Putamen (tissue), 1 donor: ENCODE measurements at places on chromosomes 3 and 15.

DNA sequence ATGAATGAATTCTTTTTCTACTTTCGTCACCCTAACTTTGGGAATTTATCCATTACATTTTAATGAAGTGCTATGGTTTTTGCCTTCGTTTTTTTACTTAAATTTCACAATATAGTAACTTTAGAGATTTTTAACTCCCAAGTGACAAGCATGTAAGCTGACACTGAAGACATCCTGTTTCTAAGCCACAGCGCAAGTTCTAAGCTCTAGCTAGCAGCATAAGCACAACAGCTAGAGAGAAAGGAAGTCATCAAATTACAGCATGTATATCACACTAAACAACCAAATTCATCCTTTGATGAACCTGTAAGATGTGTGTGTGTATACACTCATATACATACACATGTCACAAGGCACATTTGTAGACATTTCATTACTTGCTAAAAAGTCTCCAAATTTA lies 119.3 kb downstream of the P3H2 start:
- no peak for DNase-seq

DNA sequence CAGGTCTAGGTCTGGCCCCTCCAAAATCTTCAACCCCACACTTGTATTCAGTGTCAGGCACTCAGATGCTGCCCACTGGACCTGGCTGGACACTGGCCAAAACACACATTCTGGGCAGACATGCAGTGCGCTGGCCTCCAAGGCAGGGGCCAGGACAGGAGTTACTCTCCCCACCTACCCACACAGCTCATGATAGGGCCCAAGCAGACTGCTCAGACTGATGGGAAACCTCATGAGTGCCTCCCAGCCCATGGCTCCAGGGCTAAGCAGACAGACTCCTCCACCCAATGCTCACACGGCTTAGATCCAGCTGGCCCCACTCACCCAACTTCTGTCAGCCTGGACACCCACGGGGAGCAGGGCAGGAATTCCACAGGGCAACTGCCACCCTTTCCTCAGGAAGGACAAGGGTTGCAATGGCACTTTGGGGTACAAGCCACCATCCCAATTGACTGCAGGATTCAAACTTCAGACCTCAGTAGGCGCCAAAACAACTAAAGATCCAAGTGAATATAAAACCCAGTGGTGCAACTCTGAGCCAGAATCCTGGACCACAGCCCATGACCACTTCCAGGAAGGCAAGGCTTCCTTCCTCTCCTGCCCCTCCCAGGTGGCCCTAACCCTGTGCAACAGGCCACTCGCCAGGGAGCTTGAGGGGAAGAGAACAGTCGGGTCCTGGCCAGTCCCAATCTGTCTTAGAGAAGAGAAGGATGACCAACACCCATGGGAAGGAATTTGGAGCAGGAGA lies 1.4 kb downstream of the LTF start:
- DNase-seq = no peak

DNA sequence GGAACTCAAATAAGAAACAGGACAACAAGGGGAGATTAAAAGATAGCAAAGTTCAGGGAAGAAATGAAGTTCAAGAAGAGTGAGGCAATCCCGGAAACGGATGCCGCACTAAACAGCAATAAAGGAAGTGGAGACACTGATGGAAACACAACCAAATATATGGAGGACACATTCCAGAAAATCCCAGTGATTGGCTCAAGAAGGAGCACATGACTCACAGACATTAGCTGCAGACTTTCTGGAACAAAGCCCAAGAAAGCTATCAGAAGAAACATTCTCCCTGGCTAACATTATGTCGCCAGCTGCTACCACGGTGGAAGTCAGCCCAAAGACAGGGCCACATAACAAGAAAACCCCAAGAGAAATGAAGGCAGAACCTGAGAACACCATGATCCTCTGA lies 18.1 kb upstream of the VGLL4 start:
- no peak for DNase-seq

- no peak for DNase-seq
These were observed 13.8 kb upstream of the FOXP1 start for GRCh38 chr3:71597286-71597685.

DNA sequence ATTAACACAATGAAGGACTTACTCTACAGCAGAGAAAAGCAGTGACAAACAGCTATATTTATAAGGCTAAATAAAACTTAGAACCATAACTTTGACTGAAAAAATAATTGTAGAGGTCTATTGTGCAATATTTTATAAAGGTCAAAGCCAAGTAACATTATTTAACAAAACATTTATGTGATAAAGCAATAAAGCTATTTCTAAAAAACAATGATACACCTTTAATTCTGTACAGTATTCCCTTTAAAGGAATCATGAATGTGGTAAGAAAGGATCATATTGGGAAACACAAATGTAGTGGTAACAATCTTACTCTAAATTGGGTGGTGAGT lies 236.4 kb downstream of the ISL2 start:
- no peak for DNase-seq

DNA sequence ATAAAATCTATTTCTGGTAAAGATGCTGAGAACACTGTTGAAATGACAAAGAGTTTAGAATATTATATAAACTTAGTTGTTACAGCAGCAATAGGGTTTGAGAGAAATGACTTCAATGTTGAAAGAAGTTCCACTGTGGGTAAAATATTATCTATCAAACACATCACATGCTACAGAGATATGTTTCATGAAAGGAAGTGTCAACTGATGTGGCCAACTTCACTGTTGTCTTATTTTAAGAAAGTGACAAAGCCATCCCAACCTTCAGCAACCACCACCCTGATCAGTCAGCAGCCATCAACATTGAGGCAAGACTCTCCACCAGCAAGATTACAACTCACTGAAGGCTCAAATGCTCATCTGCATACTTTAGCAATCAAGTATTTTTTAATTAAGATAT lies 20.2 kb downstream of the TMEM39A start:
- no peak for DNase-seq

GRCh38 chr3:73773233-73773632 lies 148.5 kb upstream of the PDZRN3 start:
- DNase-seq = no peak

GRCh38 chr3:37905987-37906674 lies 44.5 kb downstream of the CTDSPL start:
- DNase-seq = no peak

- no peak for DNase-seq
These were observed 202.2 kb downstream of the KLF13 start for GRCh38 chr15:31528846-31529245.

DNA sequence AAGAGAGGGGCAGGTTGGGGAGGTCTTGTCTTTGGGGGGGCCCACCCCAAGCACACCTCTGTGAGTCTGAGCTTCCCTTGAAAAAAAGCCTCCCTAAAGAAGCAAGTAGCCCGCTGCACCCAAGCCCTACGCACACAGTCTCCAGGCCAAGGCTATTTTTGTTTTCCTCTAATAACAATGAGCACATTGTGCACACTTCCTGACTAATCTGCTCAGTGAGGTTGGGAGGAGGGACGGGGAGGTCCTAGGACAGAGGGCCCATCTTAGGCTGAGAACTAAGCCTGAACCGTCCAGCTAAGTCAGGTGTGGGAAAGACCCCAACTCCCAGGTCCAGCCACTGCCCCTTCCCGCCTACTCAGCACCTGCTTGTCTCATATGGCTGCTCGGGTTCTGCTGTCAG lies 87.2 kb downstream of the HMG20A start:
- DNase-seq = peak; percentile 92

DNA sequence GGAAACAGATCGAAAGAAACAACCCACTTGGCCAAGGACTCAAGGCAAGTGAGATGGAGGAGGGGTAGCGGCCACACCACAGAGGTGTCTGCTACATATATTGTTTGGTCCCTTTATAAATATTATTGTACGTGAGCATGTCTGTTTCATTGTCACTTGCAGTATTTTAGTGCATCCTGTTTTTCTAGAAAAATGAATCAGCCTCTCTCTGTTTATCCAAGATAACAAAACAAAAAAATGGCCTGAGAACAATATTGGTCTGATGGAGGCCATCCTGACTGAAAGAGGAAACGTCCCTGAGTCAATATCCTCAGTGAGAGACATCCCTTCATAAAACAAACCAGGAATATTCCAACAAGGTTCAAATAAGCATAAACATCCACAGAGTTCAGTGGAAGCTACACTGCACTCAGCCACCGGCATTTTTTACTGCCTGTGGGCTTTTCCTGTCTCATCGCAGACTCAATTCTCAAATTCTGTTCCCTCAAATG lies 42.0 kb downstream of the WWTR1 start:
- DNase-seq = no peak

DNA sequence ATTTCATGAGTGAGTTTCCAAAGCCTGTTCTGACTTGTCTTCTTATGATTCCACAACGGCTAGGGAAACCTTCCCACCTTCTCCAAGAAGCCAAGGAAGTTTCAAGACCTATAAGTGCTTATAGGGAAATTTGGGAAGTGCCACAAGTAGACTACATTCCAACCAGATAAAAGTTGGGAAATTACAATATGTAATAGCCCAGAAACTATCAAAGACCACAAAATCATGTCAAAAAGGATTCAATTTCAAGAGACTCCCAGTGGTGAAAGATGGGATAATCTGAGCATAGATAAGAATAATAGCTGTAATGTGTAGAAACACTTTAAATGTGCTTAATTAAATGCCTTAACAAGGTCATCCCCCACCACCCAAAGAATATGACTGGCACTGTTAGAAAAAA lies 169.2 kb upstream of the SLC2A2 start:
- DNase-seq = no peak

DNA sequence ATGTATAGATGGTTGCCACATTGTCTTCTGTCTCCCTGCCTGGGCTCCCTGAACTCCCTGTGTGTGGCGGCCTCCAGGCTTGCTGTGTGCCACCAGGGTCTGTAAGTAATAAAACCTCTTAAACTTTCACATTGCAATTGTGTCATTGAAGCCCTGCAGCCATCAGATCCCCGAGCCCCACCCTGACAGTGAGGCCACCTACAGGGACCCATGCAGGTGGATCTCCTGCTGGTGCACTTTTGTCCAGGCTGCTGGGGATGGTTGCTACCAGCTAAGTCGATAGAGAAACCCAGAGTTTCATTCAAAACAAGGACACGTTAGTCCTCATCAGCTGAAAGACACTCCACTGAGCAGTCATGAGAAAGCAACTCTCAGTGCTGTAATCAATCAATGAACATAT lies 133.6 kb upstream of the PRICKLE2 start:
- DNase-seq = no peak

DNA sequence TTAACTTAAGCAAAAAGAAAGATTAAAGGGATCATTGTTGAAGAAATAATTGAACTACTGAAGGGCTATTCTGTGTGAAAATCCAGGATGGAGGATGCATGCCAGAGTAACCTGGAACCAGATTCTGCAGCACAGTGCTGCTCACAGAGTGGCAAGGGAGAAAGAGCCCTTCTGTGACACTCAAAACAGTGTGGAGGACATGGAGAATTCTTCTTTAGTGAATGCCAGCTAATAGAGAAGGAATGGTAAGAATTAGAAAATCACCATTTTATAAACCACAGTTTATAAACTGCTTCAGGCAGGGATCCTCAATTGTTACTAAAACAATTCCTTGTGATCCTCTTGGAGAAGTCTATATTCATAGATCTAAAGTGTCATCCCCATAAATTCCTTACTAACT lies 70.4 kb upstream of the ARHGEF26 start:
- no peak for DNase-seq

DNA sequence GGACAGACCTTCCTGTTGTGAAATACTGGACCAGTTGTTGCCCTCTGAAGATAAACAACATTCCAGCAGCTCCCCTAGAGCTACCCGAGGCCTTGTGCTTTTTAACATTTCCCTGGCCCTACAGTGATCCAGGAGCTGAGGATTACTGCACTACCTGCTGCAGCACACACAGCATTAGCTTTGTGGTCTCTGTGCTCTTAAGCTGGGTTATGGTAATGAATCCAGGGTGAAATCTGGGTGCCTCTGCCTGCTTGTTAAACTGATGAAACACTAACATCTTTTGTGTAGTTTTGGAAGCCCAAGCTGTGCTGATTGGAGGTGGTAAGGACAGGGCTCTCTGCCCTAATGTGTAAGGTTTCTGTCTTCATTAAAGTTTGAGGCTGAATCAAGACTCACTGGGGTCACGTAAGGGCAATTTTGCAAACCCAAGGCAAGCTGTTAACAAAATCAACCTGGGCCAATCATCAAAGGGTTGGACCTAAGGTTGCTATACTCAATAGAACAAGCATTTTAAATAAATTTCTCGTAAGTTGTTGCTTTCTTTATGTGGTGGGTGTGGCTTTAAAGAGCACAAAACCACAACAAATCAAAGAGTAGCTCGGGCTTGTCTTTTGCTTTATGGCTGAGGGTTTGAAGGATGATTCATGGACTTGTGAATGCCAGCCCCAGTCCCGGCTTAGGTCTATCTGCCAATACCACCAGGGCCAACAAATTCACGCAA lies 183.9 kb downstream of the TPRG1 start:
- DNase-seq = no peak

DNA sequence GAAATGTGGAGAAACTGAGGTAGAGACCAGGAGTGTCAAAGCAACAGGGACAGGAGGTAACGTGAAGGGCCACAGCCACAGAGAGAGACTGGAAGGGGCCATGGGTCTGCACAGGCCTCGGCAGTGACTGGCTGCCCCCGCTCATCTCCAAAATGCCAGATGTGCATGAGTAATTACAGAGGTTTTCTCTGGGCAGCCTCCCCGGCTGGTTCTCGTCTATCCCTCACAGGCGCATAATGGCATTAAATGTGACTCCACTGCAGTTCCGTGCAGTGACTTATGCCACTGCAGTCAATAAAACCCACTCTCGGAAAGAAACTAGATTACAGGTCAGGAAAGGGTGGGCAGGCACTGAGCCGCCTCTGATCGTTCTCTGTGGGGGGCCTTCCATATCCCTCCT lies 74.7 kb downstream of the WDR76 start:
- DNase-seq = no peak

DNA sequence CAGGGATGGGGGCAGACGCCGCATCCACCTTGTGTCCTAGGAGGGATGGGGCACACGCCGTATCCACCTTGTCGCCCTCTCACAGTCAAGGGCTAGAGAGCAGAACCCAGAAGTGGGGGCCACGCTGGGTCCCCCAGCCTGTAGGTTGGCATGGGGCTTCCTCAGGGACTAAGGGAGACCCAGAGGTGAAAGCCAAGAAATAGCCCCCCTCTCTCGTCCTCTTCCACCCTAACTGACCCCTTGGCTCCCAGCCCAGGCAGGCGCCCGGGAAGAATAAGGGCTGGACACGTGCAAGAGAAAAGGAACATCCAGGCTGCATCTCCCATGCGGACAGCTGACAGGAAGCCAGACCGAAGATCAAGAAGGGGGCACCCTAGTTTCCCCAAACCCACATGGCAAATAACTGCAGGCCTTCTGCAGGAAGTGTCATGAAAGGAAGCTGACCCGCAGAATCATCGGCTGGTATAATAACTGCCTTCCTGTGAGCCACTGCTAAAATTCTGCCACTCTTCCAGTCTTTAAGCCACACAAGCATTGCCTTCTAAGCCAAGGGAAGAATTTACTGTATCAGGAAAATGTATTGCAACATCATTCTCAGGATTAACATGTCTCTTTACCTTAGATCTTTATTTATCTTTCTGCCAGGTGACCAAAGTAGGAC lies 38.5 kb upstream of the TFRC start:
- DNase-seq = no peak

- DNase-seq = no peak
These were observed 35.7 kb upstream of the BLM start for GRCh38 chr15:90681480-90681879.

GRCh38 chr15:42226648-42227047 lies 18.5 kb upstream of the VPS39 start:
- DNase-seq = peak; percentile 59
